ENCODE measurements at places on chromosomes 7 and 10. TPM values are rescaled to one million over a fixed set of nuclear protein-coding genes. Genes with fewer than 3 reads are reported as not detected.

GRCh38 chr7:156725073-156725472 is 84.5 kb downstream of the RNF32 start:
- peaks cover 3% of the 10 kb centered on the region for H3K27me3 ChIP-seq
- DNase-seq = no peak
- no peak overlapping the region for H3K4me3 ChIP-seq
- H3K4me1 ChIP-seq = no peaks in the 10 kb centered on the region
- H3K27ac ChIP-seq = no peak overlapping the region

The NAT16 gene
- total RNA-seq = not detected

DNA sequence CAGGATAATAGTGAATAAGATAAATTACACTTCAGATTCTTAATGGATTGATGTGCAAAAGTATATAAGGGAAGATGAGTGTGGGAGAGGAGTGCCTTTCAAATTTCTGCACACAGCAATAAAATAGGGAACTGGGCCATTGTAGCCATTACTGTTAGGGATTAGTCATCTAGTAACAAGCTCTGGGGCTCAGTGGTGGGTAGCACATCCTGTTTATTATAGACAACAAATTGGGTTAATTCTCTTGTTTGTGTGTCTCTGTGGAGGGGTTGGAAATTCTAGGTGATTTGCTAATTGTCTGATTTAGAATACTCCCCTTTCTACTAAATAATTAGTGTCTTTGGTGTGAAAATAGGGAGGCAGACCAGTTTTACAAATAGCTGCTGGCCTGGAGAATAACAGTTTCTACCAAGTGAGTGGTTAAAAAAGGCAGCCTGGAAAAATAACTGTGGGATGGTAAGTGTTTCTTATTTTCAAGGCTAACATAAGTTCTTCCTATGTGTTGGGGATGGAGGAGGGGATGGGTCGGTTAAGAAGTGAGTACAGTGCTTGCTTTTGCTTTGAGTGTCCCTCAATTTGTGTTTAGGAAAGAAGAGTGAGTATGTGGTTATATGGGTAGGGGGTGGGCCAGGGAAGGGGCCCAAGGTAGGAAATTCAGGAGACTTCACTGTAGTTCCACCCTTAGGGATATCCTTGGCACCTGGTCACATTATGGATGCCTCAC is 43.3 kb upstream of the TMEM248 start:
- no peak overlapping the region for H3K27ac ChIP-seq
- no peak for DNase-seq
- H3K4me1 ChIP-seq = no peaks in the 10 kb centered on the region
- no peak overlapping the region for H3K4me3 ChIP-seq
- no peaks in the 10 kb centered on the region for H3K36me3 ChIP-seq
- no peaks in the 10 kb centered on the region for H3K27me3 ChIP-seq

The CPA5 gene
- not detected for total RNA-seq

- no peaks in the 10 kb centered on the region for H3K27me3 ChIP-seq
- no peaks in the 10 kb centered on the region for H3K4me1 ChIP-seq
- H3K36me3 ChIP-seq = no peaks in the 10 kb centered on the region
- no peak for DNase-seq
- no peak overlapping the region for H3K27ac ChIP-seq
- no peak overlapping the region for H3K4me3 ChIP-seq
Measured at GRCh38 chr10:45075216-45075615, 74.5 kb downstream of the ZNF22 start.

The ANLN gene
- 1.2 TPM for total RNA-seq

DNA sequence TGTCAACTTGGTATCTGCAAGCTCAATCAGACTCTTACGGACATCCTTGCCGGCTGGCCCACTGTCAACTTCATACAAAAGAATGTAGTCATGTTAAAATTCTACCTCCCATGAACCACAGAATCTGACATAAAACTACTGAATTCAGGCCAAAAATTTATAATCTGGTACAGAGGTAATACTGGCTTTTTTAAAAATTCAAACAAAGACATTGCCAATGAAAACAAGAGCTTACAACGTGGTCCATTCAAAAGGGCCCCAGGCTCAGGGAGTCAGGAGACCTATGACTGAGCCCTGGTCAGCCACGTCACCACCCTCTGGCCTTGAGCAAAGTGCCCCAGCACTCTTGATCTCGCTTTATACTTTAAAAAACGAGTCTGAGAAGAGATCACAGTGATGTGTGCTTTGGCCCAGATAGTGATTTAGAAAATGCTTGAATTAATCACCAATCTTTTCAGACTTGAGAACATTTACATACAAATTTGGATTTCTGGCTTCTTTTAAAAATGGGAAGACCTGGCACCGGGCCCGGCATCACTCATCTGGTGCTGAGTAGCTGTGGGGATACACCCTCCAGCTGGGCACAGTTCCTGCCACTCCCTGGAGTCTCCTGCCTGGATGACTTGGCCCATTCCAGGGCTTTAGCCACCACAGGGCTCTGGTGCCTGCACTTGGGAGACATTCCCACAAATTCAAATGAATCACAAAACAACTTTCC is 94.1 kb downstream of the PIP4K2A start:
- H3K36me3 ChIP-seq = no peaks in the 10 kb centered on the region
- peak; percentile 76 for DNase-seq

DNA sequence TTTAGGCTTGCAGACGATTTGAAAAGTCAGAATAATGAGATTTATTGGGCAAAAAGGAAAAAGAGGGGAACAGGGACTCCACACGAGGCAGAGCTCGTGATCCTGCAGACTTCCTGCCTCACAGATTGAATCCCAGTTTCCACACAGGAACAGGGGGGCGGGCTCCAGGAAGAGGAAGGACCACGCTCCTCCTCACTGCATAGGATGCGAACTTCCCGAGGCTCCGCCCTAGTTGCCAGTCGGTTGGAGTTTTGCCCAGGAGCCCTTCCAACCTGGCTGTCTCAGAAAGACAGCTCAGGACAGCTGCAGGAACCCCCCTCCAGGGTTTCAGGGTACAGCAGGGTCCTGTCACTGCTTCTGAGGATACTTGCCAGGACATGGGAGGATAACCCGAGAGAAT is 488.3 kb upstream of the ADARB2 start:
- no peak overlapping the region for H3K27ac ChIP-seq
- H3K4me3 ChIP-seq = no peak overlapping the region
- H3K36me3 ChIP-seq = no peaks in the 10 kb centered on the region
- DNase-seq = no peak

The ARHGAP21 gene
- 105 TPM for total RNA-seq

GRCh38 chr10:84337199-84337598 is 8.8 kb downstream of the CCSER2 start:
- no peaks in the 10 kb centered on the region for H3K27me3 ChIP-seq
- no peak overlapping the region for H3K4me3 ChIP-seq
- H3K36me3 ChIP-seq = no peaks in the 10 kb centered on the region
- peaks cover 18% of the 10 kb centered on the region for H3K4me1 ChIP-seq
- DNase-seq = no peak

- H3K4me1 ChIP-seq = no peaks in the 10 kb centered on the region
- no peaks in the 10 kb centered on the region for H3K36me3 ChIP-seq
- no peaks in the 10 kb centered on the region for H3K27me3 ChIP-seq
- no peak overlapping the region for H3K4me3 ChIP-seq
- H3K27ac ChIP-seq = no peak overlapping the region
Measured at GRCh38 chr7:151884312-151885201, 7.6 kb upstream of the PRKAG2 start.

Measured in ovary (tissue), 10 donors.